ENCODE measurements at places on chromosomes 4 and X.

DNA sequence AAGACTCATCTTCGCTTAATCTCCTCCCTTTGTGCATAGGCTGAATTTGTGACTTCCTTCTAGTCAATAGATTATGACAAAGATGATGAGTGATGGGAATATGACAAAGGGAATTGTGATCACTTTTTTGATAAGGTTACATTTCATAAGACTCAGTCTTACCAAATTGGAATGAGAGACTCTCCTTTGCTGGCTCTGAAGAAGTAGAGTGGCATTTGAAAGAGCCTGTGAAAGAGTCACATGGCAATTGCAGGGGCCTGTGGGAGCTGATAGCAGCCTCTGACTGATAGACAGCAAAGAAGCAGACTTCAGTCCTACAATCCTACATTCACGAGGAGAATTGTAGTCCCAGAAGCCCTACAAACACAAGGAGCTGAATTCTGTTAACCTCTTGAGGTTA, 44.9 kb upstream of the ADAMTS3 start:
- no peak for DNase-seq

DNA sequence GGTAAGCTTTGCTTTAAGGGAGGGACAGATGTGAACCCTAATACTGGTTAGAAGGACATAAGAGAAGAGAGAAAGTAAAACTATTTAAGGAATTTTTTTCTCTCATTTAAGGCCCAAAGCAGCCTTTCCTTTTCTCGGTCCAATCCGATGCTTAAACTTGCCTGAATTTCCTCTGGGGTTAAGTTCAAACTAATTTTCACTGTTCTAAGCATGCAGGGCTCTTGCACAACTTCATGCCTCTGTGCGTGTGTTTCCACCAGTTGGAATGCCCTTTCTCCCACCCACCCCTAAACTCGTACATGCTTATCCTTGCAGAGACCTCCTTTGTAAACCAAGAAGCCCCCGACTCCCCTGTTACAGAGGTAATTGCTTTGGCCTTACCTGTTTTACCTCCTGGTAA, 204.7 kb downstream of the CBR4 start:
- no peak for DNase-seq

DNA sequence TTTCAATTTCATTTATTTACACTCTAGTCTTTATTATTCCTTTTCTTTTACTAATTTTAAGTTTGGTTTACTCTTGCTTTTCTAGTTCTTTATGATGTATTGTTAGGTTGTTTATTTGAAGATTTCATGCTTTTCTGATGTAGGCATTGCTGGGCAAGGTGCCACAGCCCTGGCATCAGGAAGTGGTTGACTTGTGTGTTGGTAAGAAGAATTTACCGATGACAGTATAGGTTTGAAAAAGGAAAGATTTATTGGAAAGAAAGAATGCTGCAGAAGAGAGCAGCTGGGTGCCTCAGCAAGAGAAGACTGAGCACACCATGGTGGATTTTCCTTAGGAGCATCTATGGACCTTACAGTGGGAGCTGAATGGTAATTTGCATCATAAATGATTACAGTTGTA, 153.2 kb downstream of the KLF8 start:
- no peak for DNase-seq

DNA sequence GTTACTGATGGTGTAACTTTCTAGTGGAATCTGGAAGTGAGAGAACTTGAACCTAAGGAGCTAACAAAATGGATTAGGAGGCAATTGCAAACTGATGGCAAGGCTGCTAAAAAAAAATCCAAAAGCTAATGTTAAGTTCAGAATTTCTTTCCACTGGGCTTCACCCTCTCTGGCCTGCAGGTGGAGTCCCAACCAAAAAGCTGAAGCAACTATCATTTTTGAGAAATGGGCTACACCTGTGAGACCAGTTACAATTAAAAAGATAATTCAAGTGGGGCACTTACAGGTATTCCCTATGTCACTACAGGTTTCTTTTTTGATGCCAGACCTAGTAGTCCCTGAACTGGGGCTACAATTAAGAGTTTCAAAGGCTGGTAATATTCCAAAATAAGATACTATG, 142.1 kb upstream of the FTHL17 start:
- no peak for DNase-seq

GRCh38 chr4:7206911-7207567, 14.7 kb downstream of the SORCS2 start:
- peak; percentile 85 for DNase-seq

GRCh38 chrX:34859191-34859590, 83.4 kb upstream of the FAM47B start:
- no peak for DNase-seq

DNA sequence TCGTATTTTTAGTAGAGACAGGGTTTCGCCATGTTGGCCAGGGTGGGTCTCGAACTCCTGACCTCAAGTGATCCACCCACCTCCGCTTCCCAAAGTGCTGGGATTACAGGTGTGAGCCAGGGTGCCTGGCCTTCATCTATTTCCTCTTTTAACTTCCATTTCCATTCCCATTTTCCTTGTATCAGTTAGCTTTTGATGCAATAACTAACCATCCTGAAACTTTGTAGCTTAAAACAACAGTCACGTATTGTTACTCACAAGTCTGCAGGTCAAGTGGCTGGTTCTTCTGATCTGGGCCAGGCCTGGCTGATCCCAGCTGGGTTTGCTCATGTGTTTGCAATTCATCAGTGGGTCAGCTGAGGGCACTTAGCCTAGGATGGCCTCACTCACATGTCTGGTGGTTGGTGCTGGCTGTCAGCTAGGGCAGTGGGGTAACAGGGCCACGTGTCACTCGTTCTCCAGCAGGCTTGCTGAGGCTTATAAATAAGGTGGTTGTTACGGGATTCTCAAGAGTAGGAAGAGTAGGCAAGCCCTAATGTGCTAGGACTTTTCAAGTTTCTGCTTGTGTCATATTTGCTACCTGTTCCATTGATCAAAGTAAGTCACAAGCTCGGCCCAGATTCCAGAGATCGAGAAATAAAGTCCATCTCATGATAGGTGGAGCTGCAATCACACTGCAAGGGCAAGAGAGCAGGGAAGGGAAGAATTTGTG, 88.2 kb downstream of the SOWAHB start:
- DNase-seq: no peak

- DNase-seq: no peak
These were observed 147.1 kb downstream of the ADAM29 start for GRCh38 chr4:175065228-175065627.

DNA sequence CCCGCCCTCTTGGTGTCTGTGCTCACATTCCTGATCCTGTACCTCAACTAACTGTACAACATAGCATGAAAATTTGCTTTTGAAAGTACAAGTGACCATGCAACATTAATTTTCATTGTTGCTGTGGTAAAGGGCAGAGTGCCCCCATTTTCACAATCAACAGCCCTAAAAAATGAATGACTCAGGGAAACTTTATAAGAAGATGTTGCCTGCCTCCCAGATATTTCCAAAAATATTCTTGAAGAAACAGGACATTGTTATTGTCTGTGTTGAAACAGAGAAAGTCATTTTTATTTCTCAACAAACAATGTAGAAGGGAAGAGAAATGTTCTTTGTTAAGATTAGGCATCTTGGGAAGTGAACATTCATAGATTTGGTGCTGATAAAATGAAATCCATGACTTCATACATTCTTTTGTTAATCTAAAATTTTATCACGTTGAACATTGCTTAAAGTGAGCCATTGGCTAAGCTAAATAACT, 113.9 kb upstream of the ANXA3 start:
- no peak for DNase-seq

- no peak for DNase-seq
These were observed 100.3 kb downstream of the EMCN start for GRCh38 chr4:100417565-100417964.

DNA sequence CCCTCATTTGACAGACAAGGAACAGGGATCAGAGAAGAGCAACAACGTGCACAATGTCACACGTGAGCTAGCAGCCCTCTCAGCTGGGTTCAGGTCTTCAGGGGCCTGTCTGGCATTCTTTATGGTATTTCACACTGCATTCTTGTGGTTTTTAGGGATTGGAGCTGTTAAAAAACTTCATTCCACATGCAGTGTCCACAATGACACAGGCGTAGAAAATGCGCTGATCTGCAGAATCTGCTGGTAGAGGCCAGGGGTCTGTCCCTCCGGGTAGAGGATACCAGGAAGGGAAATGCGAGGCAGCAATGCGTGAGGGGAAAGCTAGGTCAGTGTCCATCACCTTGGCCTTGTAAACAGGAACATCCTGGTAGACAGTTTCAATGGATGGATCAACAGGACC, 36.6 kb downstream of the MAP7D3 start:
- peak; percentile 30 for DNase-seq

DNA sequence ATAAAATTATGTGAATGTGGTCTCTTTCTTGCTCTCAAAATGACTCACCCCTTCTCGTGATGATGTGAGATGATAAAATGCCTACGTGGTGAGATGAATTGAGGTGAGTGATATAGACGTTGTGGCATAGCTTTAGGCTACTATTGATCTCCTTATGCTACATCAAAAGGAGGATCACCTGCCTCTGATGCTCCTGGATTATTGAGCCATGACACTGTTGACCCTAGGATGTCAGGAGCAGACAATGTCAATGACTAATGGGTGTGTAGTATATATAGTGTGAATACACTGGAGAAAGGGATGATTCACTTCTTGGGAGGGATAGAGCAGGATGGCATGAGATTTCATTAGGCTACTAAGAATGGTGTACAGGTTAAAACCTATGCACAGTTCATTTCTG, 210.7 kb upstream of the PRPS2 start:
- no peak for DNase-seq

GRCh38 chr4:185237175-185237574, 27.8 kb downstream of the SNX25 start:
- DNase-seq: no peak

DNA sequence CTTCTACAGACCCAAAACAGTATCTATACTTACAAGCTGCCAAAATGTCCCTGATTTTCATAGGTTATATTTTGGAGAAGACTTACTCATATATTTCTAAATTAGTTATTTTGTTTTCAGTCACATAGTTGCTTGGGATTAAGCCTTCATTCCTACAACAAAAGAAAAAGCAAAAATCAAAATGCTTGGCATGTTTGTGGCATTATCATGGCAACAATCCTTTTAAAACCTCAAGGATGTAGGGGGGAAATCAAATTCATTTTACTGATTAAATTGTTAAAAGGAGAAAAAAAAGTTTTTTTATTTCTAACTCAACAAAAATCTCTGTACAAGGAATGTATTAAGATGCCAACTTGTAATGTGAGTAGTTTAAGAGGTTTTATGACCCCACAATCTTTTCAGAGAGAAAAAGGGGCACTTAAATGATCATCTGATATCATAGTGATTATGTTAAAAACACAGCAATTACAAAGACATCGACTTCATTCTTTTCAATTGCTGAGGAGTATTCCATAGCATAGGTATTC, 23.5 kb downstream of the TXK start:
- DNase-seq: no peak

GRCh38 chrX:13901354-13901753, 84.5 kb upstream of the GPM6B start:
- no peak for DNase-seq

DNA sequence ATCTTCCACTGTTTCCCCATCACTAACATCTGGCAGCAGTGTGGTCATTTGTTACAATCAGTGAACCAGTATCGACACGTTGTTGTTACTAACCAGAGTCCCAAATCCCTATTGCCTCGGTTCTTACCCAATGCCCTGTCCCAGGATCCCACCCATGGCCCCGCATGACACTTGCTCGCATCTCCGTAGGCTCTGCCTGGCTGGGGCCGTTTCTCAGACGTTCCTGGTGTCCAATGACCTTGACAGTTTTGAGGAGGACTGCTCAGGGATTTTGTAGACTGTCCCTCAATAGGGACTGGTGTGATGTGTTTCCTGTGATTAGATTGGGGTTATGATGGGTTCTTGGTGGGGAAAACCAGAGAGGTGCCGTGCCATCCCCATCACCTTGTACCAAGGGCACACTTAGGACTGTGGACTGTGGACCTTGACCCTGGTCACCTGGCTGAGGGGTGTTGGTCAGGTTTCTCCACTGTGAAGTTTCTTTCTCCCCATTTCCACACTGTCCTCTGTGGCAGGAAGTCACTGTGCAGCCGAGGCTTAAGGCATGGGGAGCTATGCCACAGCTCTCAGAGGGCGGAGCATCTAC, 108.4 kb downstream of the ADRA2C start:
- DNase-seq: no peak

DNA sequence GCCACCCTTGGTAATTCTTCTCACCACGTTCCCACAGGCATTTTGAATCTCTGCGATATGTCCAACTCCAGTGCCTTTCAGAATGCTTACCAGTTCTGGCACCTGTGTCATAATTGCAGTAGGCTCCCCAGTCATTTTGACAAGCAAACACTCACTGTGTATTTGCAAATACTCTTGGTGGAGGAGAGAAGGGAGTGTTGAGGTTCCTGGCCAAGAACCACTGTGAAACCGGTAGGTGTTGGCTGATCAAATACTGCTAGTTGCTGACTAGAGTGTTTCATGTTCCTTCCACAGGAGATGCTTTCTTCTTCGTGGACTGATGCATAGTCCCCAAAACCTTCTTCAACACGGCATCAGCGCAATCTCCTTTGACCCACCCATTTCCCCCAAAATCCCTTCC, 16.0 kb upstream of the NLGN4X start:
- DNase-seq: no peak

GRCh38 chrX:115616943-115617563, 56.1 kb downstream of the PLS3 start:
- DNase-seq: no peak

- DNase-seq: no peak
These were observed 11.2 kb downstream of the IRAK1 start for GRCh38 chrX:154008521-154008920.

DNA sequence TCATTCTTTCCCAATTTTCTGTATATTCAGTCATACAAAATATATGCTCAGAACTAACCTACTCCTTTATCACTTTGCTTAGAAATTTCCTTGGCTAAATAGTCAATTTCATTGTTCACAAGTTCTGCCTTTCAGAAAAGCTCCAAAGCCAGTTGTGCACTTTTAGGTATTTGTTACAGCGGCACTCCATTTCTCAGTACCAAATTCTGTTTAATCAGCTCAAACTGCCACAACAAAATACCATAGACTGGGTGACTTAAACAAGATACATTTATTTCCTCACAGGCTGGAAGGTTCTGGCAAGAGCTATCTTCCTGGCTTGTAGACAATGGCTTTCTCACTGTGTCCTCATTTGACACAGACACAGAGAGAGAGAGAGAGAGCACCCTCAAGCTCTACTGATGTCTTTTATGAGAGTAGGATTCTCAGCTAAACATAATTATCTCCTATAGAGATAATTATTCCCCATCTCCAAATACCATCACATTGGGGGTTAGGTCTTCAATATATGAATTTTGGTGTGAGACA, 188.8 kb upstream of the FSTL5 start:
- DNase-seq: no peak

DNA sequence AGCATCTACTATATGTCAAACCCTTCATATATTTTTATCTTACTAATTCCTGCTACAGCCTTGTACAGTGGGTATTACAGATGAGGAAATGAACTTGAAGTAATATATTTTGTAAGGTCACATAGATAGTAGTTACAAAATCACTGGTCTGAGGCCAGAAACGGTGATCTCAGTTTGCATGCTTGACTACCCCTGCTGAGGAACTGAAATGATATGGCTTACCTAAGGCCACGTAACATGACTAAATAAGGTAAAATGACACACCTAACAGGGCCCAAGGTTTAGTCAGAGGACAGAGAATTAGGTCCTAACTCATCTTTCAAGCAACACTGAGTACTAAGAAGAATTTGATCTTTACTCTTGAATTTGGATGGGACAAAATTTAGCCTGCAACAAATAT, 1.5 kb upstream of the COMMD8 start:
- no peak for DNase-seq

Data from amniotic stem cell (primary cell).